ENCODE measurements at places on chromosomes 7 and 10.

DNA sequence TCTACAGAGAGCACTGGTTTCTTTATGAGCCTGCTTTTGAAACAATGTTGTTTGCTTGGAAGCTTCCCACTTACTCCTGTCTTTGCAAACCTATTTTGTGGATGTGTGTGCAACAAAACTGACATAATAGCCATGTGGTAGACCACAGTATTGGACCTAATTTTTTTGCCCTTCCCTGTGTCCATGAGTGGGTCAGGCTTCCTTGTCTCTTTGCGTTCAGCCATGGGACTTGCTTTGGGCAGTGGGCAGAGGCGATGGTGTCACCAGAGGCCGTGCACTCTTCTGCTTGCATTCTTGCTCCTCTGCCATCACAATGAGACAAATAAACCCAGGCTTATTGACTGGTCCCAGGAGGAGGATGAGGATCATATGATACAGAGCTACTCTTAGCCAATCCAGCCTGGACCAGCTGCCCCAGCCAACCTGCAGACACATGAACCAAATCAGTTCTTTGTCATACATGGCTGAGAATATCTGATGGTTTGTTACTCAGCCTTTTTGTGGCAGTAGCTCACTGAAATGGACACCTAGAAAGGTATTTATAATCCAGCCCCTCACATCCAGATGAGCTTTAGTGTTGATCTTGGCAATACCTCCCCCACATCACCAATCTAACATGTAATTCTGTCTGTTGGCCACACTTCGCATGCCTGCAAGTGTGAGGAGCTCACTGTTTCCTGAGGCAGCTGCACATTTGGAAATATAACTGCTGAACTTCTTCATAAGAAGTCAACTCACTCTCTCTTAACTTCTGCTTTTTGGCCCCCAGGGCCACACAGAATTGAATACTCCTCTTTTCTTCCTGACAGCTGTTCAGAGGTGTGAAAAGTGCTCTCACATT, 427.8 kb upstream of the ZMIZ1 start:
- no peak for DNase-seq

DNA sequence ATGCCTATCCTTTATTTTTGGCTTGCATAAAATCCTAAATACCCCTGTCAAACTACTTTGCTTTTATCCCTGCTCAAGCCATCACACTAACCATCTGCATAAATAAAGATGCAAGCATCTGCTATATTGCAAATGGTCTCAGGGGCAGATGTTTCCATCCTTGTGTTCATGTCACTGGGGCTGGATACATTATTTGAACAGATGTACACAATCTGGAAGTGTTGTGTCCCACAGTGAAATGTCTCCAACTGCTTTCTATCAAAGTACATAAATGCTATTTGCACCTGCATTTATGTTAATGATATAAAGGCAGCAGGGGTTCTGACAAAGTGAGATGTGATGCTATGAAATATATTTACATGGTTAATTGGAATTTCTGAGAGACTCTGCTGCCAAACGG, 163.1 kb downstream of the ZNF438 start:
- no peak for DNase-seq

DNA sequence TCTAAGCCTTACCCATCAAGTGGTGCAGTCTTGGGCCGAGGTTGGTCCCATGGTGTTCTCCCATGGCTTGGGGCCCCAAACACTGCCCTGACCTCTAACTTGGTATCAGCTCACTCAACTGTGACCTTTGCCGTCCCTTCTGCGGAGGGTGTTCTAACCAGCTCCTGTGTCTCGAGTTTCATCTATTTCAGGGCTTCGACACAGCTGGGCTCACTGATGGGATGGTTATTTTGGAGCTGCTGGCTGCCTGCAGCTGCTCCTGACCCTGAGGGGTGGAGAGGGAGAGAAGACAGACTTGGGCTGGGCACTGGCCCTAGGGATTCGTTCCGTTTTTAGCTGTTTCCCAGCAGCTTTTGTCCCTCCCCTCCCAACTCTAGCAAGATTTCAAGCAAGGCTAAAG, 86.9 kb downstream of the NEURL1 start:
- no peak for DNase-seq

- DNase-seq: no peak
Observed at GRCh38 chr10:71562181-71562580, 157.4 kb downstream of the C10orf105 start.

- DNase-seq: no peak
Observed at GRCh38 chr10:1292611-1293031, 236.4 kb downstream of the WDR37 start.

DNA sequence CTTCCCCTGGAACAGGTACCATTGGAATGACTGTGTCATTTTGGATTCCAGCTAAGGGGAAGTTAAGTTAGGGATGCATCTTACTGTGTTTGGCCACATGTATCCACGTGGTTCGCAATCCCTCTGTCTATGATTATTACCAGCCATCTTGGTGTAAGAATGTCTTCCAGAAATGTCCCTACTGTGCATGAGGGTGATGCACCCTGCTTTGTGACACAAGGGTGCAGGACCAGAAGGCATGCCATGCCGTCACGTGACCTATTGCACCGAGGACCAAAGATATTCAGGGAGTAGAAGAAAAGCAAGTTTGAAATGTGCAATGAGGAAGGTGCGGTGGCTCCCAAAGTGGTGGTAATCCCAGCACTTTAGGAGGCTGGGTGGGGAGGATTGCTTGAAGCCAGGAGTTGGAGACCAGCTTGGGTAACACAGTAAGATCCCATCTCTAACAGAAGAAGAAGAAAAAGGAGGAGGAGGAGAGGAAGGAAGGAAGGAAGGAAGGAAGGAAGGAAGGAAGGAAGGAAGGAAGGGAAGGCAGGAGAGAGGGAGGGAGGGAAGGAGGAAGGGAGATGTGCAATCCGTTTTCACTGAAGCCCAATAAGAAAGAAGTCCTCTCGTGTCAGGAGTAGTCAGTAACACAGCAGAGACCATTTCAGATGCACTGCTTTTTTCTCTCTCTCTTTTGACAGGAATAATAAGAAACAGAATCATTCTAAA, 42.5 kb upstream of the USP6NL start:
- no peak for DNase-seq

DNA sequence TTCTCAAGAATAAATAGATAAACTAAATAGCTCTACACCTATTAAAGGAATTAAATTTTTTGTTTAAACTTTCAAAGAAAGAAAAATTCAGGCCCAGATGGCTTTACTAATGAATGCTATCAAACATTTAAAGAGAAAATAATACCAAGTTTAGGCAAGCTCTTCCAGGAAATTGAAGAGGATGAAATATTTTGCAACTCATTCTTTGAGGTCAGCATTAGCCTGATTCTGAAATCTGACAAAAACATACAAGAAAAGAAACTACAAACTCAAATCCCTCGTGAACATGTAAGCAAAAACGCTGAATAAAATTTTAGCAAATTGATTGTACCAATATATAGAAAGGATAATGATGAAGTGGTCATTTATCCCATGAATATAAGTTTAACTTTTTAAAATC, 93.4 kb downstream of the RTKN2 start:
- DNase-seq: no peak

DNA sequence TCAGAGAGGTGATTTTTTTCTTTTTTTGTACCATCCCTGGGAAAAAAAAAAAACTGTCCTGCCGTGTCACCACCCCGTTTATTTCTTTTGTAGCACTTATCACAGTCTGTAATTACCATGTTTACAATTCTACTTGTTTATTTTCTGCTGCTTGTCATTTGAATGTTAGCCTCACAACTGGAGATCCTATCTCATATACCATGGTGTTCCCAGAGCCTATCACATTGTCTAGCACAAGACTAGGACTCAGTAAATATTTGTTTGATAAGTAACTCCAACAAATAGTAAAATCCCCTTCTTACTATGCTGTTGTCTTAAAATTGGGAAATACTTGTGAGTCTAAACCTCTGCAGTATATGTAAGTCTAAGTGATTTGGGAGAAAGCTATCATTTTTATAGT, 36.0 kb downstream of the MKLN1 start:
- no peak for DNase-seq

- no peak for DNase-seq
Observed at GRCh38 chr7:85292908-85293576, 106.2 kb upstream of the SEMA3D start.

- no peak for DNase-seq
Observed at GRCh38 chr7:90771281-90771680, 175.2 kb downstream of the CDK14 start.

- no peak for DNase-seq
Observed at GRCh38 chr10:60604342-60604741, 173.9 kb upstream of the CDK1 start.

DNA sequence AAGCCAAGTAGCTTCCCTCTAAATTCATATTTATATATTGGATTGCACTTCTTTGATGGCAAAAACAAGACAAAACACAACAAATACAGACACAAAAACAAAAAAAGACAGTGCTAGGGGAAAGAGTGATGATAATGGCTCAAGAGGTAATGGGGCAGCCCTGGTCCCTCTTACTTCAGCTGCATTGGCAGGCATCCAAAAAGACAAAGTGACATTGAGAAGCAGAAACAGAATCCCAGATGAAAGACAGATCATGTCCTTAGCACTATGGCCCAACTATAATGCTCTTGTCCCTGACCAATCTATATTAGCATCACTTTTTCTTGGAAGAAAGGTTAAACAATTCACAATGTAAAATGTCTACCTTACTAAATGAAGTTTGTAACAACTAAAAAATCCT, 76.2 kb downstream of the GPR85 start:
- DNase-seq: no peak

GRCh38 chr7:33186192-33186591, 56.8 kb downstream of the BBS9 start:
- DNase-seq: no peak

DNA sequence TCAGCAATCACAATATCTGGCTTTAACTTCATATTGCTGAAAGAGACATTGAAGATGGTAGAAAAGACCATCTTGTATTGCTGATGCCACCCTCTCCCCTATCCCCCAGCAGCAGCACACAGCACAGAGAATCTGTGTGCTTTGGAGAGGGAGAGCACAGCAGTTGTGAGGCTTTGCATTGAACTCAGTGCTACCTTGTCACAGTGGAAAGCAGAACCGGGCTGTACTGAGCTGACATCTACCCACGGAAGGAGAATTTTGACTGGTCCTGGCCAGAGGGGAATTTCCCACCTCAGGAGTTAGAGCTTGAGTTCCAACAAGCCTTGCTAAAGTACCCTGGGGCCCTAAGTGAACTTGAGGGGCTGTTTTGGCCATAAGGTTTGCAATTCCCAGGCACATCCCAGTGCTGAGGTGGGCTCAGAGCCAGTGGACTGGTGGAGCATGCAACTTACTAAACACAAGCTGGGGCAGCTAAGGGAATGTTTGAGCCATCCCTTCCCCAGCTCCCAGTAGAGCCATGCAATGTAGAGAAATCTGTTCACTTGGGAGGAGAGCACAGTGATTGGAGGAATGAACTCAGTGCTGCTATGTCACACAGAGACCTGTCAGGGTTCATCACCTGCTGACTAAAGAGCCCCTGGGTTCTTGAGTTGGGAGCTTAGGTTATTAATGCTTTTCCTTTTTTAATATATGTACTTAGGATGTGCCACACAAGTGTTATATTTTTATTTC, 62.1 kb downstream of the OR13A1 start:
- no peak for DNase-seq

GRCh38 chr7:11274074-11274473, 300.4 kb downstream of the PHF14 start:
- no peak for DNase-seq

GRCh38 chr10:43227911-43228782, 38.7 kb downstream of the RASGEF1A start:
- DNase-seq: no peak

DNA sequence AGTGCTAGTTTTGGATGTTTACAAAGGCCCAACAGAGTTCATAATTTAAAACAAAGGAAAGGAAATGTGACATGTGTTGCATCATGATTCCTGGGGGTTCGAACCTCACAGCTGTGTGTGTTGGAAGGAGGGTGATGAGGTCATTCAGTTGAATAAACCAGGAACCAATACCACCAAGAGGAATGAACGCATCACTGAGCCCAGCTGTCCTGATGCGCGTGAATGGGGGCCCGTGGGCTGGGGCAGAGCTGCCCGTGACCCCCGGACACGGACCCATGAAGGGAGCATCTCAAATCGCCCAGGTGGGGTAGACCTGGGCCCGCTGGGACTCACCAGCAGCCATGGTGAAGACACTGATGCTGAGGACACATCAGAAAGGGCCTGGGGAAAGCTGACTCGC, 33.0 kb downstream of the BRI3 start:
- no peak for DNase-seq

DNA sequence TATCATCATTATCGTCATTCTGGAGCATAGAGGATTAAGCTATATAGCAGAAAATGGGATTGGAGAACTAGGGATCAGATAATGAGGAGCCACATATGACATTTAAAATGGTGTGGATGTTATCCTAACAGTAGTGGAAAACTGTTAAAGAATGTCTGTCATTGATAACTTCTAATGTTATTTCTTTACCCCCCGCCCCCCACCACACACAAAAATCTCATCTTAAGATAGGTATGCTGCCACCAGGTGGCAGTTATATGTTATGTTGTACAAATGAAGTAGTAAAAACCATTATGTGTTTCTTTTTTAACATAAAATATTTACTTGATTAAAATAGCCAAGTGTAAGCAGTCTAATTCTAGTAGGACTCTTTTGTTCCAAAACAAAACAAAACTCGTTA, 13.0 kb downstream of the AKAP9 start:
- DNase-seq: no peak

GRCh38 chr10:119270762-119271366, 63.5 kb downstream of the GRK5 start:
- no peak for DNase-seq

DNA sequence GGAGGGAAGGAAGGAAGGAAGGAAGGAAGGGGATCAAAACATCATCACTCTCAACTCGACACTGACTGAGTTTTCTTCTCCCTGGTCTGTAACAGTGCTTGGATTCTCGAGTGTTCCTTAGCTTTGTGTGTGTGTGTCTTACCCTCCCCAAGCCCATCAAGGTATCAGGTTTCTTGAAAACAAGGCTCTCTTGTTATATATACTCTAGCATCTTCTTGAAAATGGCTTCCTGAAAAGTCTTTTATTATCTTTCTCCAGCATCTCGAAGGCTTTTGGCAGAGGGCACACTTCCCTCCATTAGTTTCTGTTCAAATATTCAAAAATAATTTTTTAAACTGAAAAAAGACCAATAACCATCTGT, 13.4 kb downstream of the SERPINE1 start:
- DNase-seq: no peak

- DNase-seq: no peak
Observed at GRCh38 chr10:19828278-19829049, 12.2 kb downstream of the PLXDC2 start.

DNA sequence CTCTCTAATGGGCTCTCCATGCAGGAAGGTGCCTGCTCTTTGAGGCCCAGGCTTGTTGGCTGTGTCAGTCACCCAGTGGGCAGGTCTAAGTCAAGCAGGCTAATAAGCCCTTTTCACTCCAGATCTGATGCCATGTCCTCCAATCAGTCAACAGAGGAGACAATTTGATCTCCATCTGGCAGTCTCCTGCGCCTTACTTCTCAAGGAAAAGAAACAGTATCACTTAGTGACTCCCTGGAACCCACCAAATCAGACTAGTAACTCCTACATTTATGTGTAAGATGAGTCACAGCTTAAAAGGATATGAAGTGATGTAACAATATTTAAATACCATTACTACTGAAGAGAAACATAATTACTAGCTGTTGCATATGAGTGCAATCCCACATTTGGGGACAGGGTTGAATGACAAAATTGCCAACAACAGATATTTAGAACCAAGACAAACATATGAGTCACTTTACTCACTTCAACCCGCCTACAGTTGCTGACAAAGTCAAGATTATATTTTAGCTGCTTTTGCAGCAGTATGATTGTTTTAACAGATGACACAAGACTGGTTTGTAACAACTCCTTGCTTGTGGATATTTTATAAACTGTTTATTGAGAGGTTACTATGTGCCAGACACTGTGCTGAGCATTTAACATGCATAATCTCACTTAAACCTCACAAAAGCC, 72.1 kb downstream of the USP6NL start:
- DNase-seq: no peak

- peak; percentile 64 for DNase-seq
Observed at GRCh38 chr10:110919349-110919931, at the start of gene SHOC2. SHOC2 (plus strand) TSS chr10:110919604; CDS start chr10:110964359, 44,755 bp downstream.

All from NCI-H2081 (cell line).